Stimulated activated CD8-positive, alpha-beta memory T cell treated with anti-CD3 and anti-CD28 coated beads, Interleukin-15, amount 100 ng/mL, for 48 hours (primary cell): ENCODE measurements at places on chromosomes 13 and 19.
A peak's percentile ranks its signal among the peaks of the same experiment; 100 is the strongest.

DNA sequence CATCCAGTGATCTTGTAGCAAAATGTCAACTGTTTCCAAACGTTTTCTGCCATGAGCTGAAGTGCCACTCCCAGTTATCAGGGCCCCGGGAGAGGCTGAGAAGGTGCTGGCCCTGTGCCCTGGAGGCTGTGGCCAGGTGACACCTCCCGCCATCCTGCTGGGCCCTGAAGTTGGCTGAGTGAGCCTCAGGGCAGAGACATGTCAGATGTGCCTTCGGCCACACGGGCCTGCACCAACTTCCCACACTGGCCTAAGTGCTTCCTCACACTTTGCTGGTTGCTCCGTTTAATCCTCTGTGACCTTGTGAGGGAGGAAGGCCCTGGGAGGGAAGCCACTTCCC lies 4.8 kb downstream of the ADPRHL1 start:
- no peak for DNase-seq

GRCh38 chr19:56423985-56424353 lies 19.8 kb downstream of the ZNF583 start:
- DNase-seq: no peak

- DNase-seq: no peak
Measured at GRCh38 chr19:367963-368629, 23.5 kb upstream of the MIER2 start.

DNA sequence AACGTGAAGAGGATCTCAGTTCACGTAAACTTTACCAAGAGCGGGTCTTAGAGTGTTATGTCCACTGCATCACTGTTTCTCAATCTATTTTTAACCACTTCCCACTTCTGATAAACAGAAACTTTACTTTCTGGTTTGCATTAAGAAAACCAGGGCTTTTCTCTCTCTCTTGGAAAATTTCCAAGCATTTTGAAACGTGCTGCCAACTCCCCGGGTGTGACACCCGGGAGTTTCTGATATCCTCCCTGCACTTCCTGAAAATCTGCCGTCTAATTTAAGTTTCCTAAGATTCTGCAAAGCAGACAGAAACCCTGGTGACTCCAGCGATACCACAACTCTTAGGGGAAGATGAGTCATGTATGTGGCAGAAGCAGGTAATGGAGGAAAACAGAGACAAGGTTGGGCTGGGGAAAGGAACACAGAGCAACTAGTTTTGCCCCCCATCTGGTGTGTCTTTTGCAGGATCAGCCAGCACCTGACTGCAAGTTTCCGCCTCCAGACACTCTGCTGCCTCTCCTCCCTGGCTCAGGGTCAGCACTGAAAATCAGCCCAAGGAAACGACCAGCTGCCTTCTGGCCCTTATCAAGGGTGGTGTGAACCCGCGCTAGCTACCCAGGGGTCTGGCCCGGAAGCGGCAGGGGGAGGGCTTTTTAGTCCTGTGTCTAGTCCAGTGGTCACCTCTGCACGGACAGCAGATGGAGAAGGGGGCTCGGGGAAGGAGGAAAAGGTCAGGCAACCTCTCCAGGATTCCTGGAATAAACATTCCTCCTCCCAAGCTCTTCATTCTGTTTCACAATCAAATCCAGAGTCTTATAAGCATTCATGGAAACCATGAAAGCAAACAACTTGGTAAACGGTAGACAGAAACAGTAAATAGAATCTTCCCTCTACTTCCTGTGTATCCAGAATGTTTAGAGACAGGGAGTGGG lies 11.3 kb upstream of the FFAR2 start:
- no peak for DNase-seq

DNA sequence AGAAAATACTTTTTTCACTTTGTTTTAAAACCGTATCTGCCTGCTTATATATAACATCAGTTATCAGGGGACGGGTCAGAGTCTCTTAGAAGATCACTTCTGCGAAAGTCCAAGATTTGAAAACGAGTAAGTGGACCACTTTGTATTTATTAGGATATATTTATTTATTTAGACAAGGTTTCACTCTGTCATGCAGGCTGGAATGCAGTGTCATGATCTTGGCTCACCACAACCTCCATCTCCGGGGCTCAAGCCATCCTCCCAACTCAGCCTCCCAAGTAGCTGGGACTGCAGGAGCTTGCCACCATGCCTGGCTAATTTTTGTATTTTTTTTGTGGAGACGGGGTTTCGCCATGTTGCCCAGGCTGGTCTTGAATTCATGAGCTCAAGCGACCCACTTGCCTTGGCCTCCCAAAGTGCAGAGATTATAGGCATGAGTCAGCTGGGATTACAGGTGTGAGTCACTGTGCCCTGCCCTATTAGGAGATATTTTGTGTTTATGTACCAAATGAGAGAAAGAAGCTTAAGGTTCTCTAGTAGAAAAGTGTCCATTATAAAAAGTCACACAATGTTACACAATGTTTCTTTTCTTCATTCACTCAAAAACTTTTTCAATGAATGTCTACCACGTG lies 39.5 kb downstream of the RASL11A start:
- no peak for DNase-seq

DNA sequence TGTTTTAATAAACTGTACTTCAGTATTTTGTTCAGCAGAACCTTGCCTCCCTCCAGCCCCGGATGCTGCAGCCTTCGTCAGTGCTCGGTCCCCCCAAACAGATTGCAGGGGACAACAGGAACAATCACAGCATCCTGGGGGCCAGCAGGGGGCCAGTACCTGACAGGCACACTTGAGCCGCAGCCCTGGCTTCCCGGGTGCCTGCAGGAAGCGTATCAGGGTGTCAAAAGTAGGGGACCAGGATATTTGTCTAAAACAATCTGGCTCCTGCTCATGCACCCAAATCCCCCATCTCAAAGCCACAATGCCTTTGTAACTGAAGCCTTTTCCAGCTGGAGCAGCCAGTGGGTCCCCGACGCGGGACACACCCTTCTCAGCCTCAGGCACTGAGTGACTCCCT lies 167.5 kb upstream of the TSHZ3 start:
- no peak for DNase-seq

- no peak for DNase-seq
Measured at GRCh38 chr19:13005861-13006370, 10.6 kb downstream of the NFIX start.

- no peak for DNase-seq
Measured at GRCh38 chr13:34678154-34678553, 263.9 kb upstream of the NBEA start.

- peak; percentile 83 for DNase-seq
Measured at GRCh38 chr19:48646001-48646721, at the start of gene CA11. CA11 (minus strand) TSS chr19:48646187; CDS start chr19:48645632, 555 bp downstream.

DNA sequence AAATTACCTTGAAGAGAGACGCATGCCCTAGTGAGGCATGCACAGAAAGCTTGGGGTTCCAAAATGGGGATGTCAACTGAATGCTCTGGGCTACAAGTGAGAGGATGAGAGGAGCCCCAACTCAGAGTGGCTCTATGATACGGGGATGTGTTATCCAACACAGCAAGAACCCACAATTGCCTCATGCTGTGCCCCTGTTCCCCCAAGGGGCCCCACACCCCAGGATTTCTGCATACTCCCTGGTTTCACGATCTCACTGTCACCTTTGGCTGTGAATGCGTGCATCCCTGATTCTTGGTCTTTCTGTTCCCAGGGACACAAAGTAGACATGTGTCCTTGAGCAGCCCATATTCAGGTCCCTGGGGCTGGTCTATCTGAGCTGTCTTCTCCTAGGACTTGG lies 29.3 kb downstream of the WDR88 start:
- no peak for DNase-seq

- no peak for DNase-seq
Measured at GRCh38 chr13:44498969-44499368, 77.2 kb downstream of the TSC22D1 start.

DNA sequence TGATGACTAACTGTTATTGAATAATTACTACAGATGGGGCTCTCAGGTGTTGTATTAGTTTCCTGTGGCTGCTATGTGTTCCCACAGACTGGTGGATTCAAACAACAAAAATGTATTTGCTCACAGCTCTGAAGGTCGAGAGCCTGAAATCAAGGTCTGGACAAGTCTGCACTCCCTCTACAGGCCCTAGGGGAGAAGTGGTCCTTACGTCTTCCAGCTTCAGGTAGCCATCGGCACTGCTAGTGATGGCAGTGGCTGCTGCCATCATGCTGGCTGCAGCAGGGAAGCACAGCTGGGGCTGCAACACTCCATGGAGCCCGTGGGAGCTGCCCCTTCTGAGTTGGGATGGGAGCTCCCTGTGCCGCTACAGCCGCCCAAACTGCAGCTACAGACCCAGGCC lies 1.9 kb downstream of the TEX26 start:
- DNase-seq: no peak

- DNase-seq: no peak
Measured at GRCh38 chr19:53177986-53178385, 15.2 kb downstream of the ZNF665 start.

DNA sequence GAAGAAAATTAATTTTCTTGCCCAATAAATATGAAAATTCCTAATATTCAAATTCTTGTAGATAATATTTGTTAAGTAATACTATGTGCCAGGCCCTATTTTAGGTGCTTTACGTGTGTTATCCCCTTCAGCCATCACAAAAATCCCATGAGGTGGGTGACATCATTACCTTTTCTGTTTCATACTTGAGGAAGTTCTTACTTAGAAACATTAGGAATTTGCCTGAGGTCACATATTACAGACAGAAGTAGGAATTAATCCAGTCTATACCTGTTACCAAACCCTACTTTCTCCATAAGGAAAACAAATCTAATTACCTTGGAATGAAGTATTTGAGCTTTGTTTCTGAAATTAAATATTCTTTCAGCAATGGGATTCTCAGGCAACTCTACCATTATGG lies 336.1 kb downstream of the GPC6 start:
- DNase-seq: no peak

- no peak for DNase-seq
Measured at GRCh38 chr13:49858178-49858856, 65.8 kb upstream of the KPNA3 start.

GRCh38 chr19:55716531-55716930 lies 21.7 kb downstream of the NLRP9 start:
- no peak for DNase-seq
